ENCODE measurements at places on chromosomes 3 and 15.

GRCh38 chr3:193665370-193665989 lies 72.5 kb downstream of the OPA1 start:
- H3K27ac ChIP-seq: no peak overlapping the region
- H3K4me3 ChIP-seq: no peak overlapping the region
- peaks cover 57% of the 10 kb centered on the region for H3K36me3 ChIP-seq
- no peaks in the 10 kb centered on the region for H3K4me1 ChIP-seq

- no peak overlapping the region for H3K27ac ChIP-seq
- peaks cover 72% of the 10 kb centered on the region for H3K36me3 ChIP-seq
- no peak for DNase-seq
- H3K27me3 ChIP-seq: no peaks in the 10 kb centered on the region
- no peak overlapping the region for H3K4me3 ChIP-seq
- H3K4me1 ChIP-seq: no peaks in the 10 kb centered on the region
These were observed 90.4 kb downstream of the ATG7 start for GRCh38 chr3:11362600-11362999.

DNA sequence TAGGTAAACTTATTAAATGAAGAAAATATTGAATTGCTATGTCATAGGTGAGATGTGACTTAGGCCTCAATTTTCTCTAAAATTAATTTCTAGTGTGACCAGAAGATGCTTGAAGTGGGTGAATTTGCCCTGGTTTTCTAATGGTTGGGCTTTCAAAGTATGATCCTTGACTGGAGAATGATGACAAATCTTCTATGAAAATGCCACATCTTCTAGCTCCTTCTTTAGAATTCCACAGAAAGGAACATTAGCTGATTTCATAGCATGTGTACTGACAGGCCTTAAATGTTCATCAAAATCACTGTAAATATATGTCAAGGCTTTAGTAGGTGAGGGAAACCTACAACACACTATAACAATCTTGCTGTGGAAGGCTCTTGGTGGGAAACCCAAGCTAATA lies 8.9 kb downstream of the ABI3BP start:
- H3K36me3 ChIP-seq: no peaks in the 10 kb centered on the region
- no peak overlapping the region for H3K4me3 ChIP-seq
- no peaks in the 10 kb centered on the region for H3K4me1 ChIP-seq
- DNase-seq: no peak
- H3K27me3 ChIP-seq: peaks cover 5% of the 10 kb centered on the region

GRCh38 chr3:66671291-66671690 lies 170.5 kb upstream of the LRIG1 start:
- H3K36me3 ChIP-seq: no peaks in the 10 kb centered on the region
- H3K4me1 ChIP-seq: no peaks in the 10 kb centered on the region
- H3K4me3 ChIP-seq: no peak overlapping the region
- no peak overlapping the region for H3K27ac ChIP-seq

- no peak for DNase-seq
- H3K4me3 ChIP-seq: no peak overlapping the region
- no peaks in the 10 kb centered on the region for H3K4me1 ChIP-seq
- H3K27me3 ChIP-seq: no peaks in the 10 kb centered on the region
- no peaks in the 10 kb centered on the region for H3K36me3 ChIP-seq
These were observed 151.1 kb downstream of the ADAMTS17 start for GRCh38 chr15:100190675-100191074.

GRCh38 chr3:170785454-170785853 lies 84.5 kb downstream of the RPL22L1 start:
- DNase-seq: no peak
- no peaks in the 10 kb centered on the region for H3K36me3 ChIP-seq
- H3K4me1 ChIP-seq: no peaks in the 10 kb centered on the region

- no peaks in the 10 kb centered on the region for H3K27me3 ChIP-seq
- H3K27ac ChIP-seq: no peak overlapping the region
- H3K4me1 ChIP-seq: peaks cover 2% of the 10 kb centered on the region
- DNase-seq: no peak
These were observed 19.1 kb upstream of the ARF4 start for GRCh38 chr3:57616233-57616632.

DNA sequence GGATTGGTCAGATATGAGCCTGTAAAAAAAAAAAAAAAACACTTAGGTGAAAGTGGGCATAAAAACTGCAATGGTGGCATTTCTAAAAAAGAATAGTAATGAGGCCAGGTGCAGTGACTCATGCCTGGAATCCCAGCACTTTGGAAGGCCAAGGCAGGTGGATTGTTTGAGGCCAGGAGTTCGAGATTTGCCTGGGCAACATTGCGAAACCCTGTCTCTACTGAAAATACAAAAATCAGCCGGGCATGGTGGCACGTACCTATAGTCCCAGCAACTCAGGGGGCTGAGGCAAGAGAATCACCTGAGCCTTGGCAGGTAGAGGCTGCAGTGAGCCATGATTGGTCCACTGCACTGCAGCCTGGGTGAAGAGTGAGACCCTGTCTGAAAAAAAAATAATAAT lies 38.3 kb upstream of the BHLHE40 start:
- no peaks in the 10 kb centered on the region for H3K4me1 ChIP-seq
- no peaks in the 10 kb centered on the region for H3K27me3 ChIP-seq
- no peak for DNase-seq
- H3K36me3 ChIP-seq: no peaks in the 10 kb centered on the region
- no peak overlapping the region for H3K4me3 ChIP-seq
- no peak overlapping the region for H3K27ac ChIP-seq

GRCh38 chr3:14536837-14537589 lies 3.1 kb downstream of the GRIP2 start:
- H3K27ac ChIP-seq: no peak overlapping the region
- H3K4me3 ChIP-seq: no peak overlapping the region
- H3K36me3 ChIP-seq: no peaks in the 10 kb centered on the region
- peaks cover 27% of the 10 kb centered on the region for H3K27me3 ChIP-seq
- H3K4me1 ChIP-seq: no peaks in the 10 kb centered on the region

- no peaks in the 10 kb centered on the region for H3K27me3 ChIP-seq
- DNase-seq: no peak
- H3K4me1 ChIP-seq: no peaks in the 10 kb centered on the region
- no peak overlapping the region for H3K4me3 ChIP-seq
- no peak overlapping the region for H3K27ac ChIP-seq
- peaks cover 2% of the 10 kb centered on the region for H3K36me3 ChIP-seq
These were observed 19.5 kb downstream of the PLXNB1 start for GRCh38 chr3:48410205-48411040.

- peaks cover 51% of the 10 kb centered on the region for H3K4me1 ChIP-seq
- H3K27me3 ChIP-seq: no peaks in the 10 kb centered on the region
- peak; percentile 52 for DNase-seq
- peak overlapping the region; percentile 67 for H3K4me3 ChIP-seq
- H3K27ac ChIP-seq: peak overlapping the region; percentile 88
These were observed 68.8 kb upstream of the TMEM115 start for GRCh38 chr3:50428007-50428633.

DNA sequence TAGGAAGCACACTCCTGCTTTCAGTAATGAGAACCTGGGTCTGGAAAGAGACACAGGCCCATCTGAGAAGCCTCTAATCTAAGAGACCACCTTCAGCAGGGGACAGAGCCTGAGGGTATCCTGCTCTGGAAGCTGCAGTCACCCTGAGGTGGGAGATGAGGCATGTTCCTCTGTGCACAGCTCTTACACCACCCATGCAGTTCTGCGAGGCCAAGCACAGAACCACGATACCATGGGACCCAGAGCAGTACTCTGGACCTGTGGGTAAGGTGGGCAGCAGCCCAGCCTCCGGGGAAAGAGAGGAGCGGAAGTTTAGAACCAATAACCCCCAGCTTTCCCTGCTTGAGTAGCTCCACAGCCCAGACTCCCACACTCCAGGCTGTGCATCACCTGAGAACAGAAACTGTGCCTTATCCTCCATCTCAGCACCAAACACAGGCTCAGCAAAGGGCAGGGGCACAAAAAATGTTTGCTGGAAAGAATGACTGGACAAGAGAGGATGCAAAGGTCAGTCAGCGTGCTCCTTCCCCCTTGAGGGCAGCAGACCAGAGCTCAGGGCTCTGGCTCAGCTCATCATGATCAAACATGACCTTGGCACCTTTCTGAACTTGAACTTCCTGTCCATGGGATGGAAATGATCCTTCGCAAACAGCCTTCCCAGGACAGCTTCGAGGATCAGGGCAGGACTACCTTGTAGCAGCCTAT lies 43.1 kb downstream of the RBPMS2 start:
- no peak overlapping the region for H3K27ac ChIP-seq
- H3K4me3 ChIP-seq: no peak overlapping the region
- no peaks in the 10 kb centered on the region for H3K36me3 ChIP-seq

DNA sequence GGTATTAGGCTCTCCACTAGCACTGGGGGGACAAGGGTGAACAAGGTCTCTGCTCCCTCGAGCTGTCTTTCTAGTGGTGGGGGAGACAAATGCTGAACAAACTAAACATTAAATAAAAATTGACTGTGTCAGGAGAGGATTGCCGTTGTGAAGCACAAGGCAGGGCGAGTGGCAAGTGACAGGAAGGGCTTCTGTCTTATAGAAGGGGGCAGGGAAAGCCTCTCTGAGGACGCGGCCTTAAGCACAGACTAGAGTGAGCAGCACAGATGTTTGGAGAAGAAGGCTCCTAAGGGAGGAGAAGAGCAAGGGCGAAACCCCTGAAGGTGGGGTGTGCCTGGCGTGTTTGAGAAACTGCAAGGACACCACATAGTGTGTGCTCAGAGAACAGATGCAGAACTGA lies 50.9 kb upstream of the ATP2B2 start:
- no peak overlapping the region for H3K27ac ChIP-seq
- no peak overlapping the region for H3K4me3 ChIP-seq
- DNase-seq: no peak
- H3K36me3 ChIP-seq: no peaks in the 10 kb centered on the region
- H3K27me3 ChIP-seq: peaks cover 13% of the 10 kb centered on the region

GRCh38 chr15:39799552-39800011 lies 16.9 kb upstream of the FSIP1 start:
- no peaks in the 10 kb centered on the region for H3K4me1 ChIP-seq
- H3K27ac ChIP-seq: no peak overlapping the region
- H3K27me3 ChIP-seq: peaks cover 63% of the 10 kb centered on the region
- H3K4me3 ChIP-seq: no peak overlapping the region
- DNase-seq: no peak

- no peaks in the 10 kb centered on the region for H3K27me3 ChIP-seq
- no peak overlapping the region for H3K4me3 ChIP-seq
- H3K4me1 ChIP-seq: no peaks in the 10 kb centered on the region
- no peak for DNase-seq
- no peaks in the 10 kb centered on the region for H3K36me3 ChIP-seq
These were observed 61.8 kb upstream of the P3H2 start for GRCh38 chr3:190182418-190183043.

DNA sequence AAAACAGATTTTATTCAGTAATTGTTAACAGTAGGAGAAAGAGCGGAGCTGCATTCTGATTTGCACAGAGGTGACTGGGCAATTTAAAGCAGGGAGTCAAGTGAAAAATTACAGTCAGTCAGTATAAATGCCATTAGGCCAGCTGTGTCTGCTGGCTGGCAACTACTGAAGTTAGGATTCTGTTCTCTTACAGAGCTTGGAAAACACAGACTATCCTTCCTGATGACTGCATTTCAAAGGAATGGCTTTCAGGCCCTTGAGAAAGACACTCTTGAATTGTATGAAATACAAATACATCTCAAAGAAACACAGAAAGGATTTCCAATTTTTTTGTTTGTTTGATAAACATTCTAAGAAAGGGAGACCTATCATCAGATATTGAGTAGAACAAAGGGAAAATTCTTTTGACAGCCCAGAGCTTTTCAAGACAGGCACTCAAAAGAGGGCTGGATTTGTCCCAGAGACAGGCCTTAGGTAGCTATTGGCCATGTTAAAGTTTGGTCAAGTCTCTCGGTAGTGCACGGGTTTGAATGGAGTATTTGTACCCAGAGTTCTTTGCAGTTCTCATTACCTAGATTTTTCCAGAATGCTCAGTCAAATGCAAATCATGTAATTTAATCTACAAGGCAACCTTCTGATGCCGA lies 551.2 kb upstream of the CCDC54 start:
- no peak overlapping the region for H3K4me3 ChIP-seq
- no peaks in the 10 kb centered on the region for H3K4me1 ChIP-seq
- no peaks in the 10 kb centered on the region for H3K36me3 ChIP-seq
